Hepatocyte (in vitro differentiated cells): ENCODE measurements at places on chromosomes 6 and 20. TPM values are rescaled to one million over a fixed set of nuclear protein-coding genes. Genes with fewer than 3 reads are reported as not detected.
A peak's percentile ranks its signal among the peaks of the same experiment; 100 is the strongest.

GRCh38 chr20:31517373-31517772, 3.1 kb downstream of the HM13 start:
- no peak overlapping the region for H3K4me3 ChIP-seq
- H3K36me3 ChIP-seq: no peaks in the 10 kb centered on the region
- peak overlapping the region; percentile 40 for H3K27ac ChIP-seq

DNA sequence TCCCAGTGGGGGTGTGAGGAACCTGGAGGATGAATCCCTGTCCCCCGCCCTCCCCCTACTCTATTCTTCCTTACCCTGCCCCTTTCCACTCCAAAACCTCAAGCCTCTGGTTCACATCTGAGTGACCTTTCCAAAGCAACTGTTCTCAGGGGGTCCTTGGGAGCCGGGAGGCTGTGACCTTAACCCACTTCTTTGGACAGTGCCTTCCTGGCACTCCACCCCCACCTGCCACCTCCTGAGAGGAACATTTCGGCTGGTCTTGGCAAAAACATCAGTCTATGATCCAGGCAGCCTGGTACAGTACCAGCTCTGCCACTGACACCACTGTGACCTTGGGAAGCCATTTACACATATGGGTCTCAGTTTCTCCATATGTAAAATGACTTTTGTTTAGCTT, 121.7 kb downstream of the MRPL14 start:
- H3K4me3 ChIP-seq: no peak overlapping the region
- no peak overlapping the region for H3K27ac ChIP-seq
- no peaks in the 10 kb centered on the region for H3K36me3 ChIP-seq

DNA sequence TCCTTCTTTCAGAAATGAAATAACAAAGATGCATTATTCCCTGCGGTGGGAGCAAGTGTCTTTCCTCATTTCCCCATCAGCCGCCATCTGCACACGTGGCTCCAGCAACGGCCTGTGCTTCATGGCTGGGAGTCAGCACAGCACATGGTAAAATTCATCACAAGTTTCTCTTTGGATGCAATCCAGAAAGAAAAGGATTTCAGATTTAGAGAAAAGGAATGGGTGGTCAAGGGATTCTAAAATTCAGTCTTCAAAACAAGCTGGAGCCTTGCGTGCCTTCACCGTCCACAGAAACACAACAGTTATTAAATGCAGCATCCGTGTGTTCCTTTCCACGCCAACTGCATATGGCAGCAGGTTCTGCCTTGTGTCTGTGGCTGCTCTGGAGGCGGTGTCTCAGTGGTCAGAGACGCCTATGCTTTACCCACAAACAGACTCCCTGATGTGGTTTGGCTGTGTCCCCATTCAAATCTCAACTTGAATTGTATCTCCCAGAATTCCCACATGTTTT, 107.6 kb downstream of the THBS2 start:
- no peaks in the 10 kb centered on the region for H3K36me3 ChIP-seq
- H3K4me3 ChIP-seq: no peak overlapping the region
- H3K27me3 ChIP-seq: no peaks in the 10 kb centered on the region
- no peaks in the 10 kb centered on the region for H3K4me1 ChIP-seq
- H3K27ac ChIP-seq: peak overlapping the region; percentile 77

DNA sequence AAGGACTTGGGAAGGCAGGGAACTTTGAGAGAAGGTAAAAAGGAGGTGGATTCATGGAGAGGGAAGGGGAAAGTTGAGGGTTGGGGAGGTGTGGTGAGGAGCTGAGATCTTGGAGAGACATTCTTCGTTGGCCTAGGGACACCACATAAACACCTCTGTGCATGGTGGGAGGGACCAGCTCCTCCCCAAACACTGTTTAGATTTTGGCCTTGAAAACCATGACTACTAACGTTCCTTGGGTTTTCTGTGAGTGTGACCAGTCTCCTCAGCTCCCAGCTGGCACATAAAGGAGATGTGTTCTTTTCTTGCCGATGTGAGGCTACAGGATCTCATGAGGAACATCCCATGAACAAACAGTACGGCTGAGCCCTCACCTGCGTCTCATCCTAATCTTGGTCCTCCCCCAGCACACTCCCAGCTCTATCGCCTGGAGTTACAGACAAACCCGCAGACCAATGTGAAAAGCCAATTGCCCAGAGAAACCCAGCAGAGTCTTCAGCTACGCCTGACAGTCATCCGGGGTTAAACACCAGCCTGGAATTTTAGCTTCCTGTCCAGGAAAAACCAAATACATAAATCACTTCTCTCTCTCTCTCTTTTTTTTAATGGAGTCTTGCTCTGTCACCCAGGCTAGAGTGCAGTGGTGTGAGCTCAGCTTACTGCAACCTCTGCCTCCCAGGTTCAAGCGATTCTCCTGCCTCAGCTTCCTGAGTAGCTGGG, 22.0 kb upstream of the DDR1 start:
- no peaks in the 10 kb centered on the region for H3K36me3 ChIP-seq
- DNase-seq: no peak
- no peaks in the 10 kb centered on the region for H3K27me3 ChIP-seq
- no peak overlapping the region for H3K27ac ChIP-seq

DNA sequence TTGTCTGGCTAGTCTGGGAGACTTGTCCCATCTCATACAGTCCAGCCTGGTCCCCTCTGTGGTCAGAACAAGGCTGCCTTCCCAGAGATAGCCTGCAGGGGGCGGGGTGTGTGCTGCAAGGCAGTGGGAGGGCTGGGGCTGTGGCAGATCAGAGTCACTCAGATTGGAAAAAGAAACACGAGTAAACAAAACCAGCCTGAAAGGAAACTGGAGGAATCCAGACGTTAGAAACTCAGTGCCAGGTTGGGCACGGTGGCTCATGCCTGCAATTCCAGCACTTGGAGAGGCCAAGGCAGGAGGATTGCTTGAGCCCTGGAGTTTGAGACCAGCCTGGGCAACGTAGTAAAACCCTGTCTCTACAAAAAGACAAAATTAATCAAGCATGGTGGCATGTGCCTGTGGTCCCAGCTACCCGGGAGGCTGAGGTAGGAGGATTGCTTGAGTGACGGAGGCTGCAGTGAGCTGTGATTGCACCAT, 20.2 kb downstream of the LEMD2 start:
- no peaks in the 10 kb centered on the region for H3K36me3 ChIP-seq
- H3K27me3 ChIP-seq: no peaks in the 10 kb centered on the region
- H3K4me1 ChIP-seq: peaks cover 33% of the 10 kb centered on the region
- H3K27ac ChIP-seq: no peak overlapping the region

- no peak for DNase-seq
- H3K27me3 ChIP-seq: no peaks in the 10 kb centered on the region
- no peaks in the 10 kb centered on the region for H3K36me3 ChIP-seq
- no peak overlapping the region for H3K27ac ChIP-seq
- no peak overlapping the region for H3K4me3 ChIP-seq
- peaks cover 6% of the 10 kb centered on the region for H3K4me1 ChIP-seq
Measured at GRCh38 chr20:10385850-10386544, 48.0 kb downstream of the MKKS start.

GRCh38 chr6:76072562-76072961, at the start of gene IMPG1:
IMPG1 (minus strand) TSS chr6:76072662; CDS start chr6:76072488, 174 bp downstream.
- H3K4me3 ChIP-seq: no peak within 1 kb of the TSS
- no peaks in the 10 kb centered on the region for H3K36me3 ChIP-seq
- DNase-seq: no peak
- no peaks in the 10 kb centered on the region for H3K4me1 ChIP-seq

DNA sequence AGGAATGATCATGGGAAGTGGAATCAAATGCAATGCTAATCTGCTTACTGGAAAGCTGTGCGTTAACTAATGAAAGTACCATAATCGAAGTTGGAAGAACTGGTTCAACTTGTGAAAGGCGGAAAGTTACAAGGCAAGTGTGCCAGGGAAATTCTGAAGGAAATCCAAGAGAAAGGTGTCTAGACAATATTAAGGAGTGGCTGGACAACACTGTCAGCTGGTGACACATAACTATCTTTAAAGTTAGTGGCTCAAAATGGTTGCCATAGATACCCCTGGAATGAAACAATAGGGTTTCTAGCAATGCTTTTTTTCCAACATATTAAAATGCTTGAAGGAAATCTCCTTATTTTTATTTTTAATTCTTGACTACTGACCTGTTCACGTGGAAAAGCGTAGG, 90.4 kb downstream of the BMP2 start:
- H3K4me1 ChIP-seq: no peaks in the 10 kb centered on the region
- H3K36me3 ChIP-seq: no peaks in the 10 kb centered on the region
- no peak overlapping the region for H3K4me3 ChIP-seq
- no peak for DNase-seq
- no peaks in the 10 kb centered on the region for H3K27me3 ChIP-seq
- no peak overlapping the region for H3K27ac ChIP-seq

DNA sequence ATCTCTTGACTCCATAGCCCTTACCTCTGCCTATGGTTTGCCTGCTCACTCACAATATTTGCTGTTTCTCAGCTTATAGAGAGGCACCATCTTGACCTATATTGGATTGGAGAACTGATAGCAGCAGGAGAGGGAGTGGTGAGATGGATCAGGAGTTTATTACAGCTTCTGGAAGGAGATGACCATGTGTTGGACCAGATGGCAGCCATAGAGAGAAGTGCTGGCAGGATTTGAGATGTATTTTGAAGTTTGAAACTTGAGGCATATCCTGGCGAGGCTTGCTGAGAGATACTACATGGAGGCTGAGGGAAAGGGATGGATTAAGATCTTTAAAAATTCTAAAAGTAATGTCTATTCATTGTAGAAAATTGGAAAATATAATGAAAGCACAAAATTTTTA, 198.0 kb upstream of the ZFP64 start:
- H3K36me3 ChIP-seq: no peaks in the 10 kb centered on the region
- DNase-seq: no peak
- H3K27ac ChIP-seq: no peak overlapping the region
- H3K4me1 ChIP-seq: no peaks in the 10 kb centered on the region
- no peaks in the 10 kb centered on the region for H3K27me3 ChIP-seq

DNA sequence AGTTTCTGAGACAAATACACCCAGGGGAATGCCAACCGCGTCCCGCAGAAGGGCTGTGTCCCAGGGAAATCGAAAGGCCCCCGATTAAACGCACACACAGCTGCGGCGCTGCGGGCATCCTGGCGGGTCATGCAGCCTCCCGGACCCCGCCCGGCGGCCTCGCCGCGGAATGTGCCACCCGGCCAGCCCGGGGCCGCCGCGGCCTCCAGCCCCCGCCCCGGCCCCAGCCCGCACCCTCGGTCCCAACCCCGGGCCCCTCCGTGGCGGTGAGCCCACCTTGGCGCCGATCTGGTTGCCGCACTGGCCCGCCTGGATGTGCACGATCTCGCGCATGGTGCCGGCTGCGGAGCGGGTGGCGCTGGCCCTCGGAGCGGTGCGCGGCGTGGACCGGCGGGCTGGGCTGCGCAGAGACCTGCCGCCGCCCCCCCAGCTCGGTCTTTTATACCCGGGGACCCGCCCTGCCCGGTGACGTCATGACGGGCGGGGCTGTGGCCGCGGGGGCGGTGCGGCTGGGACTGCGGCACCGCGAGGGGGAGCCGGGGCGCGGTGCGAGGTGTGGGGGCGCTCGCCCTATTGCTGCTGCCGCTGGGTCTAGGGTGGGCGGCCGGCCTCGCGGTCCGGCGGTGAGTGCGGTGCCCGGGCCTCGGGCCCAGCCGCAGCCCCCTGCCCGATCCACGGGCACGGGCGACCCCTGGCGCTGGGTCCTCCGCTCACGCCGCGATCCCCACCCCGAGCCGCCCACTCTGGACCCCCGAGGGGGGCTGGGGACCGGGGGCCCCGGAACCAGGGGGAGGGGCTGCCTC, at the start of gene TUBB2A:
TSS of gene TUBB2A (minus strand) at position 414 of the 803 bp plus-strand sequence. CDS start at position 333, 81 bp downstream.
- H3K36me3 ChIP-seq: no peaks in the 10 kb centered on the region
- peaks cover 21% of the 10 kb centered on the region for H3K4me1 ChIP-seq
- DNase-seq: peak; percentile 96
- no peaks in the 10 kb centered on the region for H3K27me3 ChIP-seq
- H3K27ac ChIP-seq: peak within 1 kb of the TSS; percentile 98
- H3K4me3 ChIP-seq: peak within 1 kb of the TSS; percentile 97

GRCh38 chr6:149300563-149300962, 16.9 kb upstream of the TAB2 start:
- no peaks in the 10 kb centered on the region for H3K4me1 ChIP-seq
- no peak overlapping the region for H3K27ac ChIP-seq
- no peaks in the 10 kb centered on the region for H3K27me3 ChIP-seq
- H3K4me3 ChIP-seq: no peak overlapping the region

DNA sequence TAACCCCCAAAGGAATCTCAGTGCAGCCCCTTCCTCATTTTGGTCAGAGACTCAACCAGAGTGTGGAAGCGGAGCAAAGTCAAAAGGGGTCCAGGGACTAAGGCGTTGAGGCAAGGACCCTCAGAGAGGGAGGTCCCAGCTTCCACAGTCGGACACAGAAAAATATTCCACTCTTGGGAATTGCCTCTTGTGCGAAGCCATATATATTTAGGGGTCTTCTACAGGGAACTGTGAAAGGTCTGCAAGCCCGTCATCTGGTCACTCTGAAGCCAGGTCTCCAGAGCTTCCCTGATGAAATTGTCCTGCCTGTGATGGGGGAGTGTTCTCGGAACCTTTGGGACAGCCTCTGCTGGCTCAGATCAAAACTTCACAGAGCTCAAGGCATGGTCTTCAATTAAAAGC, 160.8 kb downstream of the TBXT start:
- DNase-seq: no peak
- H3K4me3 ChIP-seq: no peak overlapping the region
- H3K27me3 ChIP-seq: peaks cover 52% of the 10 kb centered on the region
- peaks cover 23% of the 10 kb centered on the region for H3K4me1 ChIP-seq

DNA sequence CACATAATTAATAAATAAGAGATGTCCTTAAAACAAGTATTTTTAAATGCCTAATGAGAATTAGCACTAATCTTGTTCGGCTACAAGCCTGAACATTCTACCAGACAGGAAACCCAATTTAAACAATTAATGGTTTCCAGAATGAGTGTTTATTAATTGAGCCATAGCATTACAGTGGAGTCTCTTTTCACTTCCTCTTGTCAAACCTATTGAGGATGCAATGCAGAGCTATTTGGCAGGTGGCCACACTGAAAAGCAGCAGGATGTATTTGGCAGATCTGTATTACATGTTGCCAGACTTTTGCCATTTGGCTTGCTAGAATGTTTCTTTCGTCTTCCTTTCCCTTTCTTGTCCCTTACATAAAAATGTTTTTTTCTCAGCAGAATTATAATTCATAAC, 475.2 kb upstream of the MARCKS start:
- no peaks in the 10 kb centered on the region for H3K4me1 ChIP-seq
- H3K36me3 ChIP-seq: no peaks in the 10 kb centered on the region
- no peak overlapping the region for H3K4me3 ChIP-seq
- H3K27ac ChIP-seq: no peak overlapping the region

DNA sequence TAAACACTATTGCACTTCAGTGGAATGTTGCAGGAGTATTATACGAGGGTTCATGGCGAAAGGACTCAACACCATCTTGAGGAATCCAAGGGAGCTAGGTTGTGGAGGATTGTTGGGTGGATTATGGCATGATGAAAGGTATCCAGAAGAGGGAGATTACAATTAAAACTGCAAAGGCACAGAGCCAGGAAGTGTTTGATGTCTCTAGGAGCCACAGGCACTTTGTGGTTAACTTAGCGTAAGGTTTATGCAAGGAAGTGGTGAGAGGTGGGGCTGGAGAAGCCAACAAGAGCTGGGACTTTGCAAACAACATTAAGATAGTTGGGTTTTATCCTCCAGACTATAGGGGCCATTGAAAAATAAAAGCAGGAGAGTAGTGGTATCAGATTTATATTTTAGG, 86.6 kb upstream of the TPD52L1 start:
- no peaks in the 10 kb centered on the region for H3K36me3 ChIP-seq
- DNase-seq: no peak
- no peak overlapping the region for H3K27ac ChIP-seq
- no peaks in the 10 kb centered on the region for H3K4me1 ChIP-seq
- no peaks in the 10 kb centered on the region for H3K27me3 ChIP-seq
- no peak overlapping the region for H3K4me3 ChIP-seq

The ARG1 gene
- total RNA-seq: 104 and 107 TPM in 2 replicates

The TGM2 gene
- 120 and 133 TPM in 2 replicates for total RNA-seq

The GINS1 gene
- 4.9 and 6.5 TPM in 2 replicates for total RNA-seq
